ENCODE measurements at places on chromosomes 4 and X.

DNA sequence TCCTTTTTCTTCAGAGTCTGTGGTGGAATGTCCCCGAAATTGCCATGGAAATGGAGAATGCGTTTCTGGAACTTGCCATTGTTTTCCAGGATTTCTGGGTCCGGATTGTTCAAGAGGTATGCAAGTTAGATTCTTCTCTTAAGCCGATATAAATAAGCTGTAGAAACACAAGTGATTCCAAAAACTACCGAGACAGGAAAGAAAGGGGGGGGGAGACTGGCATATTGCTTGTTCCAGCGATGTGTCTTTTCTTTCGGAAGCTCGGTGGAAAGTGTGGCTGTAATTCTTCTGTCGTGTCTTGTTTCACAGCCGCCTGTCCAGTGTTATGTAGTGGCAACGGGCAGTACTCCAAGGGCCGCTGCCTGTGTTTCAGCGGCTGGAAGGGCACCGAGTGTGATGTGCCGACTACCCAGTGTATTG is 236.9 kb downstream of the DCTD start:
- no peak for DNase-seq

- DNase-seq: no peak
Observed at GRCh38 chr4:77127215-77127614, 29.8 kb upstream of the CCNG2 start.

DNA sequence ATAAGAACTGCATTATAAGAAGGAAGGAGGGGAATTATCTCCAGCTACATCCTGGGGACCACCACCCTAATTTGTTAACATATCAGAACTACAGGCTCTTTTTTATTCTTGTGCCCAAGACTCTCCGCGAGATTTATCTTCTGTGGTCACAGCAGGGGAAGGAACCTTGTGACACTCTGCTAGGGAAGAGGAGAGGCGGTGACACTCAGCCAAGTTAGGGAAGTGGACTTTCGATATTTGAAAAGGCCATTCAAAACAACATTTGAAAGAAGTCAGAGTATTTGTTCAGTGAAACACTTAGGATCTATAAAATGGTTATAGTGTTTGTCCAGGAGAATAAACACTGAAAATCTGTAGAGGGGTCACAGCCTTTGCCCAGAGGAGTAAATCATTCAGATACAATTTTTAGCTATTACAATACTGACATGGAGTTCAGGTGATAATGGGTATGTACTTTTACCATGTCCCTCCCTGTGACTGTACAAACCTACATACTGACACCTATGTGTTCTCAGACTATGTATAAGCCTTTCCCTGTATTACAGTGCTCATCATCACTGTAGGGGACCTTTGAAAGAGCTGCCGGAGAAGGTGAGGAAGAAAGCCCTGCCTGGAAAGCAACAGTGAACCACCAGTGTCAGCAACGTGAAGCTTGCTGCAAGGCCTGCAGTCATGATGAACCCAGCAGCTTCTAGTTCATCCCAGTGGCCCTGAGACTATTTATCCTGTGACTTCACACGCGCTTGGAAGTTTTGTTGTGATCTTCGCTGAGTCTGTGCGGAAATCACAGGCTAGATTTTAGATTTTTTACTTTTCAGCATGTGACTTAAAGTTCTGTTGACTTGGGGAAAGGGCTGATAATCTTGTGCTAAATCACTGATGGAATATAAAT is 8.5 kb upstream of the PTTG2 start:
- no peak for DNase-seq

DNA sequence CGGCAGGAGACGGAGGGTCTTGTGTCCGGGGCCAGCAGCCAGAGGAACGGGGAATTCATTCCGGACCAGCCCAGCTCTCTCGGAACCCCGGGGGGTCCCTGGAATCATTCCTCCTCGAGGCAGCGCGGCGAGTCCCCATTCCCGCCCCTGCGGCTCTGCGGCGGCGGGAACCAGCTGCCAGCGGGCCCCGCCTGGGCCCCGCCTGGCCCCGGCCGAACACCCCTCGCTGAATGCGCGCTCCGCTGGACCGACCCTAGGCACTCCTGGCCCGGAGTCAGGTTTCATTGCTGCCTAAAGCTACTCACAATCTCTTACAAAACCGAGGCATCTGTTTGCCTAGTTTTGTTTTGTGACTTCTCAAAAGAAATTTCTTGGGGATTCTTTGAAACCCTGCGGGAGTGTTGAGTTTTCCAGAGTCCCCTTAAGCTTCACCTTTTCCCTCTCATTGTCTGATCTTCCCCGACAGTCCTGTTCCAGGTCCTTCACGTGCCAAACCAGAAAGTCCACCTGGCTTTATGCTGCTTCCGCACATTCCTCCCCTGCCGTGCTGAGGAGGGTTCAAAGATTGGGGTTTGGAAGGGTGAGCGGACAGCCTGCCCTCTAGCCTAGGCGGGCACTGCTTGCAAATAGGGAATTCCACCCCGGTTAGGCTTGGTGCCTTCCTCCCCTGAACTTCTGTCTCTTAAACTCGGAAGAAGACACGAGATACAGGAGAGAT is 789 bp downstream of the ARHGAP10 start:
- peak; percentile 34 for DNase-seq

- DNase-seq: peak; percentile 0
Observed at GRCh38 chrX:31658360-31658759, 586.5 kb upstream of the FTHL17 start.

DNA sequence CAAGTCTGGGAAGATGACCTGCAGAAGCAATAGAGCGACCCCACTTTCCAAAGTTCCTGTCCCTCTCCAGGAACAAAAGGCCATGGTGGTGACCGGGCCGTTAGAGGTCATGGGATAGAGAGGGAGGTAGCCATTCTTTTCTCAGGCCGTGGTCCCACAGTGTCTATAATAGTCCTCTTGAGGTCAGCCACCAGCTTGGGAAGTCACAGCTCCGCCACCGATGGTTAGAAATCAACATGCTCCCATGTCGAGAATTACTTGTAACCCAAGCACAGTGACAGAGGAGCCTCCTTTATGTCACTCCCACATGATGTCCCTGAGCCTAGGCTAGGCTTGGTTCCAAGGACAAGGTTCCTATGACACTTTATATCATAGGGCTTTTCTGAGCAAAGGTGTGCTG is 48.3 kb upstream of the CBR4 start:
- no peak for DNase-seq

DNA sequence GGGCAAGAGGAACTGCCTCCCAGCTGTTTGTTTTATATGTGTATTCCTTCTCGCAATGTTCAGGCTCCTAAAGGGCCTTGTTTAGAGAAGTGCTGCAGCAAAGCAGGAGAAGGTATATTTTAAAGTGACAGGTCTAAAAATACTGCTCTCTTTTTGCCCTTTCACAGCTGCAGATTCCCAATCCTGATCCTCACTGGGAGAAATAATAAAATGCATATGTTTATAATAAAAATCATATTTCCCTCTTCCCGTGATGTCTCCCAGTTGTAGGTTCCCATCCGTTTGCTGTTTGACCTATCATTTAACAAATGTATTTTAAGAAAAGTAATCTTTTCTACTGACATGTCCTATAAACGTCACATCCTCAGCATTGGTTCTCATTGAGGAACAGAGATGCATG is 62.7 kb upstream of the GPC4 start:
- DNase-seq: no peak
